Activated naive CD4-positive, alpha-beta T cell treated with anti-CD3 and anti-CD28 coated beads for 36 hours (primary cell): ENCODE measurements at places on chromosomes 11 and 22.
A peak's percentile ranks its signal among the peaks of the same experiment; 100 is the strongest.

- DNase-seq = no peak
These were observed 6.2 kb downstream of the DUSP8 start for GRCh38 chr11:1565904-1566247.

DNA sequence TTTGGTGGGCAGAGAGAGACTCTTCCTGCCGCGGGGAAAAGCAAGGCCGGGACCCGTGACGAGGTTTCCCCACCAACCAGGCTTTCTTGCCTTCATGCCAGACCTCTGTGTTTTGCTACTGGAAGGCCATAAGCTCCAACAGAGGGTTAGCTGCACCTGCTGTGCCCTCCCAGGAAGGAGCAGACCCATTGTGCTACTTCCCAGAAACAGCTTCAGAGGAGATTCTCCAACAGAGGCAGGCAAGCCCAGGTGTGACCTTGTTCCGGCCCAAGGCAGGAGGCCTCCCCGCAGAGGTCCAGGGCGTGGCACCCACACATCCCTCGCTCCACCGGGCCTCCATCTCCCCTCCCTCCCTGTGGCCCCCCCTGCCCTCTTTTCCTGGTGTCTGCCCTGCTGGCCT lies 57.8 kb downstream of the ELFN2 start:
- DNase-seq = no peak

DNA sequence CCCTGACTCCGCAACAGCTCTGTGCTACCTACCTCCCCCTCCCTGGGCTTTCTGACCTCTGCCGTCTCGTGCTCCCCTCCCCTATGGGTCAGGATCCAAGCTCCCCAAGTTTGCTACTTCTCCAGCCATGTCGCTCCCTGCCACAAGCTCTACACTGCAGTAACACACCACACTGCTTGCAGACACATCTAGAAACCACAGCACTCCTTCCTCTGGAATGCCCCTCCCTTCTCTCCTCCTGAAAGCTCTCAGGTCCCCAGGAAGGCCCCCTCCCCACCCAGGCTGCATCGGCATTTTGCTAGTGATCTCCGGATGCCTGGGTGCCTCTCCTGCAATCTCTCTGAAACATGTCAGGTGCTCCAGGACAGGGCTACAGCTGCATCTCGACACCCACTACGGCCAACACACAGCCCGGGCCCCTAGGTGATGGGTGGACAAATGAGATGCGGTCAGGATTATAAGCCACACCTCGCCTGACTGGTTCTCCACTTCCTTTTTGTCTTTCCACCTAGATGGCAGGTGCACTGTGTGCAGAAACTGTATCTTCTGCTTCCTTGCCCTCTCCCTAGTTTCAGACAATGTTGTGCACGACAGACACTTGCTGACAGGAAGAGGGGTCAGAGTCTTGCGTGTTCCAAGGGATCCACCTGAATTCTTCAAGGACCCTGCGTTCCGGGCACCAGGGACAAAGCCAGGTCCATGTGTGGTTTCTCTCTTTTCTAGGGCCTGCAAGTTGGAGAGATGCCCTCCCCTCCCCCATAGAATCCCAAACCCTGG lies 22.9 kb downstream of the RPUSD4 start:
- DNase-seq = no peak

- no peak for DNase-seq
These were observed 168.9 kb downstream of the C11orf91 start for GRCh38 chr11:33531743-33532181.

DNA sequence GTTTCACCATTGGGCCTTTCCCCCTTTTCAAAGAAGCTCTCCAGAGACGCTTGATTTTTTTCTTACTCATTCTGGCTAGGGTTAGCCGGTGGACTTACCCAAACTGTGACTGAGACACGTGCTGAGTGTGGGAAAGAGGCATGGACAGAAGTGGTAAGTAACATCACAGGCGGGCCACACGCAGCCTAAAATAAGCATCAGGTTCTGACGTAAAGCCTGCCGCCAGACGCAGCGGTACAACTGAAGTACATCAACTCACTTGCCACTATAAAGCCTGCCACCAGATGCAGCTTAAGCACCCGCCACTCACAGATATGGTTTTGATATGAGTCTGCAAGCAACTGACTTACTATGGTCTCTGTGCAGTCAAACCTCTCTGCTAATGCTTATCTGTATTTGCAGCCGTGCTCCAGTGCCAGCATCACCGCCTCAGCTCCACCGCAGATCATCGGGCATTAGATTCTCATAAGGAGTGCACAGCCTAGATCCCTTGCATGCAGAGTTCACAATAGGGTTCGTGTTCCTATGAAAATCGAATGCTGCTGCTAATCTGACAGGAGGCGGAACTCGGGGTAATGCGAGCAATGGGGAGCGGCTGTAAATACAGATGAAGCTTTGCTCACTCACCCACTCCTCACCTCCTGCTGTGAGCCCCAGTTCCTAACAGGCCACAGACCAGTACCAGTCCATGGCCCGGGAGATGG lies 58.8 kb downstream of the PHF21B start:
- DNase-seq = no peak

DNA sequence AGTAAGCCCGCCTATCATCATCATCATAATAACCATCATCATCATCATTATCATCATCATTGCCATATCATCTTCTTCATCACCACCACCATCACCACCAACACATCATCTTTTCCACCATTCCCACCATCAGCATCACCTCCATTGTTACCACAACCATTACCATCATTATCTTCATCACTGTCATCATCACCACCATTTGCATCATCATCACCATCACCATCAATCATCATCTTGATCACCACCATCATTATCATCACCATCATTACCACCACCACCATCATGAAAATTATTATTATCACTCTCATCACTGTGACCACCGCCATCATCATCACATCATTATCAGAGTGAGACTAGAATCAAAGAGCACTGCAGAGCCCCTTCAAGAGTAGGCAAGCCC lies 199.4 kb upstream of the SEZ6L start:
- DNase-seq = no peak

DNA sequence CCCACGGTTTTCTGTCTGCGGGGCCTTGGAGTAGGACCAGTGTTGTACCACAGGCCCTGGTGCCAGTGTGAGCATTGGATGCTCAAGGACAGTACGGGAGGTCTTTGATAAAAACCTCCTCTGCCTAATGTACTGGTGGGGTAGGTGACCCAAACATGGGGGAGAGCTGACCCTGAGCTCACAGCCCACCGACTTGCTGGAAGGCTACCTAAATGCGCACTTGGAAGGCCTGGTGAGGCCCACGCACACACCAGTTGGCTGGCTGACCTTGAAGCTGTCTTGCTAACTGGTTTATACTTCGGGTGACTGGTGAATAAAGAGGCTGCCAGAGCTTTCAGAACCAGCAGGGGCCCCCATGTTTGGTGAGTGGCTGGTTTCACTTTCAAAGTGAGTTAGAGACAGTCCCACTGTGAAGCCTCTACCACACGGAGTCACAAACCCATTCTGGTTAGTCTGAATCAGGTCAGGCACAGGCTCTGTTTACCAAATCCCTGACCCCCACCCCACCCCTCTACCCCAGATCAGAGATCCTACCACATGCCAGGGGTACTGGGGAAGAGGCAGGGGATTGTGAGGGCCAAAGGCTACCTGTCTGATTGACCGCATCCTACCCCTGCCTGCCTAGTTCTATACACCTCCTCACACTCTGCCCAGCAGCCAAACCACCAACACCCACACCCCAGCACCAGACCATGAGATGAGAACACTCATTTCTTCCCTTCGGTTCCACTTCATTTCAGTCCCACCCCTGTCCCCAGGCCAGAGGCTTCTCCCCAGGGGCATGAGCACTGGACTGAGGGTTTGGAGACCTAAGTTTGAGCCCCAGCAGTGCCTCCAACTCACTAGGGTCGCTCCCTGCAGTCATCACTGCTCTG lies 12.7 kb upstream of the IL2RB start:
- peak; percentile 92 for DNase-seq

- DNase-seq = no peak
These were observed 97.1 kb downstream of the ME3 start for GRCh38 chr11:86575208-86575855.

DNA sequence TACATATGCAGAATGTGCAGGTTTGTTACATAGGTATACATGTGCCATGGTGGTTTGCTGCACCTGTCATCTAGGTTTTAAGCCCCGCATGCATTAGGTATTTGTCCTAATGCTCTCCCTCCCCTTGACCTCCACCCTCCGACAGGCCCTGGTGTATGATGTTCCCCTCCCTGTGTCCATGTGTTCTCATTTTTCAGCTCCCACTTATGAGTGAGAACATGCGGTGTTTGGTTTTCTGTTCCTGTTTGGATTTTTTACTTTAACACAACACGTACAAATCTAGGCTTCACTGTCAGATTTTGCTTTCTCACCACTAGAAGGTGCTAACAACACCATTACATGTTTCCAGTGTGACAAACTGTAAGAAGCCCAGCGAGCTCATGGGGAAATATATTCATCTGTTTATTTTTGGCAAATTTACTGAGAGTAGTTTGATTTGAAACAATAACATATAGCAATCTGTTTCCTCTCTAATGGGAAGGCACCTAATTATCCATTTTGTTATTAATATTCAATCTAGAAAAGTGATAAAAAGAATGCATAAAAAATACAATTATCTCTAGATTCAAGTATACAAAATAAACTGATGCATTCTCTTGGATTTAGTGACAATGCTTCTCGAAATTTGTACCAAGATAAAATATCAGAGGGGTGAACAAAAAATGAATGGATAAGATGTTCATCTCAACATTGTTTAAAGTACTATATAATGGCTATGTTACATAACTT lies 23.2 kb upstream of the BIRC3 start:
- peak; percentile 35 for DNase-seq

- DNase-seq = no peak
These were observed 303.0 kb downstream of the CADM1 start for GRCh38 chr11:115201111-115201792.

- DNase-seq = no peak
These were observed 4.4 kb upstream of the SPDYC start for GRCh38 chr11:65165410-65166317.

- DNase-seq = no peak
These were observed 25.6 kb downstream of the SYT7 start for GRCh38 chr11:61555051-61555969.

- no peak for DNase-seq
These were observed at the start of gene SCGB2A2 for GRCh38 chr11:62269654-62270278. SCGB2A2 (plus strand) TSS chr11:62270158; CDS start chr11:62270217, 59 bp downstream.

DNA sequence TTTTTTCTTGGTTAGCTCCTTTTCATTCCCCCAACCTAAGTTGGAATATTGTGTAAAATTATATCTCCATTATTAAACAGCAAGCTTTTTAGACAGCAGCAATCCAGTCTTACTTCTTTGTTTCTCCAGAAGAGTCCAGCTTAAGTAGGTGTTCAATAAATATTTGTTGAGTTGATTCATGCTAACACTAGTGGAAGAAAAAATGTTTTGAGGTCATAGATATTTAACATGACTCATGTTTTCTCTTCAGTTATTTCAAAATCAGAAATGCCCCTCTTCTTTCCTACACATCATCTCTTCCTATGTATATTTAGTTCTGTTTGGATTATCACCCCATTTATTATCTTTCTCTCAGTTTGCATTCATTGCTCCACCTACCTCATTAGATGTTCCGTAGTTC lies 20.3 kb downstream of the CCDC83 start:
- DNase-seq = no peak

DNA sequence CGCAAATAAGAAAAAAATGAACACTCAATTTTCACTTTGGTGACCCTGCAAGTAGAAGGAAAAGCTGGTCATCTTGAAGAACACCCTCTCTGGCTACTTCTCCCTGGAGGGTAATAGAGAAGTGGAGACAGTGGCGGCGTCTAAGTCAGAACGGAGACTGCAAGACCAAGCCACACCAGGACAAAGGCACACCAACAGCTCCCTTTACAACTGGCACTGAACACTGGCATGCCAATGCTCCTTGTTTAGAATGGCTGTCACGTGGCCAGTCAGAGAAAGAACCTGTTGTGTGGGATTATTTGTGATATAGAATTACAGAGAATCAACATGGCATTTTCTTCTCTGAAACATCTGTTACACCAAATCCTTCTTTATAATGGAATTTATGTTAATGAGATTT lies 61.3 kb upstream of the YPEL1 start:
- no peak for DNase-seq

DNA sequence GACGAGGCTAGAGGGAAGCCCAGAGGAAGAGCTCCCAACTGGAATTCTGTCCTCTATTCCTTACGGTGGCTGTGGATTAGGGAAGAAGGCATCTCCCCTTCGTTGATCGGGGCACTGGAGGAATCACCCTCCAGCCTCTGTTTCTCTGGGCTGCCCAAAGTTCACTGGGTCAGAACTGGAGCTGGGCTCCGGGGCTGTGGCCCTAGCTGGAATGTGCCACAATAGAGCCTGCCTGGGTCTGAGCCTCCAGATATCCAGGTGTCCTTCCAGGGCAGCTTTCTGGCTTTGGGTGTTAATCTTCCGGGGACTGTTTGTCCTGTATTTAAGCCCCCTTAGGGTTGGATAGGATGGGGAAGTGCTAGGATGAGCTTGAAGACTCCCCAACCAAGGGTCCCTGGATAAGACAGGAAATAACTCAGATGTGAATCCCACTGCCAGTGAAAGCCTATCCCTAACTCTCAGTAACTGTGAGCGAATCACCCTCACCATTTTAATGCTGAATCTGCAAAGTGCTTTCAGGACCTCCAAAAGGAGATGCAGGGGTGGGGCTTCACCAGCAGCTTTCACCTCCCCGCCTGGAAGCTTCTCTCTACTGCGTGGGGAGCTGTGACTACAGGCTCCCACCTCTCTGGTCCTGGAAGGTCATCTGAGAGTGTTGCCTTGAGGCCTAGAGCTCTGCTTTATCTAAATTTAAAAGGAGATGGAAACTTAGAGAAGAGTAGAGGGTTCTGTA lies 9.5 kb downstream of the YPEL4 start:
- DNase-seq = no peak

DNA sequence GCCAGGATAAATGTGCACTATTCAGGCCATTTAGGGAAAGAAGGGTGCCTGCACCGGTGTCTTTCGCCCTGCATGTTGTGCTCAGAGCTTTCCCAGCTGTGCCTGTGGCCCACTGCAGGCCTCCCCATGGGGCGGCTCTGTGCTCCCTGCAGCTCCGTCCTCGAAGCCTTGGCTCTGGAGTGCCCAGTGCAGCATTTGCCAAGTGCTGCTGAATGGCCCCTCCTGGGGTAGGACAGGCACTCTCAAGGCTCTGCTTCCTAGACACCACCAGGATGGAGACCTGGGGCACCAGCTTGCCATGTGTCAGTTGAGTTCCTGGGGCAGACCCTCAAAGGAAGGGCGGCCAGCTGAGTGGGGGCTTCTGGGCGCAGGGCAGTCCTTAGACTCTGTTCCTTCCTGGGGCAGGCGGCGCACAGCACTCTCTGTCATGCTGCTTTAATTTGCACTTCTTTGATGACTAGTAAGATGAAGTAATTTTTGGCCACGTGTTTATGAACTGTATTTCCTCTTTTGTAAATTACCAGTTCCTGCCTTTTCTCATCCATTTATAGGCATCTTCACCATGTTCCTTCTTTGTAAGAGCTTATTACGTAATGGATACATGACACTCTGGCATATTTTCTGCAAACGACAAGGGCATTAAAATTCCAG lies 32.1 kb upstream of the GNB1L start:
- DNase-seq = peak; percentile 70

GRCh38 chr11:56906683-56907148 lies 82.0 kb upstream of the OR5AK2 start:
- DNase-seq = no peak

DNA sequence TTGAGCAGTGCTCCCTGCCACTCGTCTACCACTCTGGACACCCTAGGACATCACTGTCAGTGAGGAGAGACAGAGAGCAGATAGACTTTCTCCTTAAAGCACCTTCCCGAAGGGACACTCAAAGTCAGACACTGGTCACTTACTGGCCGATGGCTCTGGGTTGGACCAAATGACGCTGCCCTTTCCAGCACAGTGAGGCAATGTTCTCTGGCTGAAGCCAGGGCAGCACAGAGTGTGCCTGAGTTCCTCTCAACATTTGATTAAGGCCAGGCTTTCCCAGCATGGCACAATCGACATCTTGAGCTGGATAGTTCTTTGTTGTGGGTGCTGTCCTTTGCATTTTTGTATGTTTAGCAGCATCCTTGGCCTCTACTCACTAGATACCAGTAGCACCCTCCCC lies 206.2 kb downstream of the CSNK2A3 start:
- no peak for DNase-seq
